ENCODE measurements at places on chromosomes 12 and 14.

GRCh38 chr12:24769682-24770081, 179.2 kb downstream of the BCAT1 start:
- no peak for DNase-seq

DNA sequence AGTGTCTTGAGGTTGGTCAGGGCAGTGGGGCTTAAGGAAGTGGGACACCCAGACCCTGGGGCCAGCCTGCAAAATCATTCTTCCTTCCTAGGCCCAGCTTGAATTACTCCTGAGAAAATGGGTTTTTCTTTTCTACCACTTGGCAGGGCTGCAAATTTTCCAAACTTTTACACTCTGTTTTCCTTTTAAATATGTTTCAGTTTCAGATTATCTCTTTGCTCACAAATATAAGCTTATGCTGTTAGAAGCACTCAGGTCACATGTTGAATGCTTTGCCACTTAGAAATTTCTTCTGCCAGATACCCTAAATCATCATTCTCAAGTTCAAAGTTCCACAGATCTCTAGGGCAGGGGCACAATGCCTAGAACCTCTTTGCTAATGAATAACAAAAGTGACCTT, 2.9 kb upstream of the LGR5 start:
- no peak for DNase-seq

DNA sequence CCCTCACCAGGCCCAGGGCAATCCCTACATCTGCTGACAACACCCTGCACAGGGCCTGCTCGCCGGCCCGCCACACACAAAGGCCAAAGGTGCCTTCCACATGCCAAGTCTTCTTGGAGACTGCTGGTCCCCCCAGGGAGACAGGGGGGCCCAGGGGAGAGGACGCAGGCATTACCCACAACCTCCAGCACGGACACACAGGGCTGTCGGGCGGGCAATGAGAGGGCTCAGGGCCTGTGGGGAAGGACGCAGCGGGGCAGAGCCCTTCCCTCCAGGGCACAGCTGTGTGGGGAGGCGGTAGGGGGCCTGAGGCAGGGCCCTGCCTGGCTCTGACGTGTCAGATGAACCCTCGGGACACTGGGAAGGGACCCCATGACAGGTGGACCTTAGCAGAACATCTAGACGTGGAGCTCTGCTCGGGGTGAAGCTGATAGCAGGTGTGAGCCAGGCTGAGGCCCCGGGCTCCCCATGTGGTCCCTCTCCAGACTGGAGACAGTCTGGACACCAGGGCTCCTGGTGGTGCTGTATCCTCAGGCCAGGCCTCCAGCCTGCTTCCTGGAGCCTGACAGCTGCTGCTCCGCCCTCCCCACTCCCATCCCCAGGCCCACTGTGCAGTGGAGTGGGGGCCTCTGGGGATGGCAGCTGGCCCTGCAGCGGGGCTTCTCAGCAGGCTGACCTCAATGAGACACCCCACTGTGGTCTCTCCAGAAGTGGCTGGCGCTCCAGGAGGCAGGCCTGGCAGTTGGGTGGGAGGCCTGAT, 31.6 kb upstream of the NUDT14 start:
- DNase-seq: no peak

DNA sequence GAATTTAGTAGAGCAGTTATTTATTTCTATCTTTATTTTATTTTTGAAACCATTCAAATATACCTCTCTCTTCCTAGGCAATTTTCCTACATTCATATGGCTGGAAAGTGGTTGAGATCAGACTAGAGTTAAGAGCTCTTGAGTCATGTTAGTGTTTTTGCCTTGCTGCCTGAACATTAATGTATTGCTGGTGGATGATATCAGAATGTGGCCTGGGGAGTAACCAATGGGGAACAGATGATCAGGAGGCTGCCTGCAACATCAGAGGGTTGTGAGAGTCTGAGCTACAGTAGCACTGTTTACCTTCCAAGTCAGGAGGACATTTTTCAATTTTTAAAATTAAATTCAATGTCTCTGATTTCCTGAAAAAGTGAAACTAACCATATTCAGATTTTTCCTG, 166.3 kb upstream of the TRHDE start:
- DNase-seq: no peak

DNA sequence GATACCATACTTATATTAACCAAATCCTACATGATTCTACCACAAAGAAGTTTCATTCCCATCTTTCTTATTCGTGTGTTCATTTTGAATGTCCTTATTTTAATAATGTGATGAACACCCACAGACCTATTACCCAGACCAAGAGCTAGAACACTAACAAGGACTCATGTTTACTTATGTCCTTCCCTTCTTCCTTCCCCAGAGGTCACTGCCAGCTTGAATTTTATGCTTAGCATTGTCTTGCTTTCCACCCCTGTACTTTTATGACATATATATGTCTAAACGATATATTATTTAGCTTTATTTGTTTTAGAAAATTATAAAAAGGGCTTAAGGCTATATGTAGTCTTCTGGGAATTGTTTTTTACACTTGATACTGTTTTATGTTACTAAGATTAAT, 238.6 kb downstream of the LRIG3 start:
- DNase-seq: no peak

DNA sequence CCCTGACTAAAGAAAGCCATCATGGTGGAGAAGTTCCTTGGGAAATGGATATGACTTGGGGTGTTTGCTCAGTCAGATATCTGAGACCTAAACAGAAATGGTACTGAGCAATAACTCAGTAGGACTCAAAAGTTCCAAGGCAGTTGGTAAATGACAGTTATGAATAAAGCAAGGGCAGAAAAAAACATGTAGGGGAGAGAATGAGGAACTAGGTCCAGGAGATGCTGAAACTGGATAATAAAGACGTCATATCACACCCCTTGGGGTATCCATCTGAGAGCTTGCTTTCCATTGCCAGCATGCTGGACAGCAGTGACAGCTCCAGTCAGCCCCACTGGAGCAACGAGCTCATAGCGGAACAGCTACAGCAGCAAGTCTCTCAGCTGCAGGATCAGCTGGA, 37.5 kb downstream of the RPGRIP1 start:
- DNase-seq: no peak

DNA sequence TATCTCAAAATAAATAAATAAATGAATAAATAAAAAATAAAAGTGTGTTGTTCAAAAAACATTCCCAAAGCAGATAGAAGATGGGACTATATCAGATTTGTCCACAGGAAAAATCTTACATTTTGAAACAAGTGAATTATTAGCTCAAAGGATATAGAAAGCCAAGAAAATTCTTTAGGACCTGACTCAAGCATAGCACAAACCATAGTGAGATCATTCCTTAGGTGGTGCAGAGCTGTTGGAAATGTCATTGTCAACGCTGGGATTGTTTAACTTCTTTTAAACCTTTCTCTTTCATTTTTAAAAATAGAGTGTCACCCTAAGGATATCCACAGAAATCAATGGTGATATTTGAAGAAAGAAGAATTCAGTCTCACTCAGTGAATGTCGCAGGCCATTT, 43.5 kb downstream of the DRAM1 start:
- DNase-seq: no peak

Data from globus pallidus (tissue), 1 donor.